Stimulated activated CD8-positive, alpha-beta memory T cell treated with anti-CD3 and anti-CD28 coated beads, Interleukin-7, amount 100 ng/mL, for 48 hours (primary cell): ENCODE measurements at places on chromosomes 7 and 10.

DNA sequence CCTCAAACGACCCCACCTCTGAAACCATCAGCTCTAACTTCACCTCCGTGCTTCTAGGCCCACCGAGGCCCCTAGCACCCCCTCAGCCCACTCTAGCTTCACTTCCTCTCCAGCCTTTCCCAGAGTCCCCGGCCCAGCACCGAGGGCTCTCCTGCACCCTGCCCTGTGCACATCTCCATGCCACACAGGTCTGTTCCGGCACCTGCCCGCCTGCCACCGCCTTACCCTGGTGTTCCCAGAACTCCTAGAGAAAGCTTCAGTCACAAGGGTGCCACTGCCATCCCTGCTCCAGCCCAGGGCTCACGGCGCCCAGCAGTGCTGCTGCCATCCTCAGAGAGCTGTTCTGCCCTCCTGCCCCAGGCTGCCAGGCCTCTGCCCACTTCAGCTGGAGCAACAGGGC is 61.3 kb upstream of the INSIG1 start:
- DNase-seq, result no peak

DNA sequence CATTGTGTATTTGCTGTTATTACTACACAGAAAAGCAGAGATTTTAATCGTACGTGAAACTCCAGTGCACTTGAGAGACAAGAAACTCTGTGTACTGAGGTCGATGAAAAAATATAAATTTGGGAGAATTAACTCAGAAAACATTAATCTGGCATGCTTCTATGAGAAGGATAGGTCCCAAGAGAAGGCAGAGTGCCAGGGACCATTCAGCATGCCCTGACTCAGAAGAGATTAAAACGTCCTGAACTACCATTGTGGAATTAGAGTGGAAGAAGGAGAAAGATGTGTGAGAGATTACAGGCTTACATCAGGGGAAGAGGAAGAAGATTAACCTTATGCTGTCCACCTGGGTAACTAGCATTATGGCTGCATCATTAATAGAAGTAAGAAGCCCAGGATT is 72.4 kb downstream of the REEP3 start:
- DNase-seq, result no peak

- DNase-seq, result no peak
These were observed 19.8 kb downstream of the CCNY start for GRCh38 chr10:35355971-35356724.

DNA sequence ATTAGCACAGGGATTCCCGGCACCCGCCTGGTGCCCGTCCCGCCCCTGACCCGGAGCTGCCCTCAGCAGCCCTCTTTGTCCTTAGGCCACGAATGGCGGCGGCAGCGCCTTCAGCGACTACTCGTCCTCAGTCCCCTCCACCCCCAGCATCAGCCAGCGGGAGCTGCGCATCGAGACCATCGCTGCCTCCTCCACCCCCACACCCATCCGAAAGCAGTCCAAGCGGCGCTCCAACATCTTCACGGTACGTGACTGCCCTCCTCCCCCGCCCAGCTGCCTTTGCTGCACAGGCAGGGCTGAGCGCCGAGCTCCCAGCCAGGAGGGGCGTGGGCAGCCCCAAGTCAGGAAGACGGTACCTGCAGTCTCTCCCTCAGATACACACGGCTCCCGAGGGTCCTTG is 33.6 kb downstream of the AGAP3 start:
- DNase-seq, result no peak

DNA sequence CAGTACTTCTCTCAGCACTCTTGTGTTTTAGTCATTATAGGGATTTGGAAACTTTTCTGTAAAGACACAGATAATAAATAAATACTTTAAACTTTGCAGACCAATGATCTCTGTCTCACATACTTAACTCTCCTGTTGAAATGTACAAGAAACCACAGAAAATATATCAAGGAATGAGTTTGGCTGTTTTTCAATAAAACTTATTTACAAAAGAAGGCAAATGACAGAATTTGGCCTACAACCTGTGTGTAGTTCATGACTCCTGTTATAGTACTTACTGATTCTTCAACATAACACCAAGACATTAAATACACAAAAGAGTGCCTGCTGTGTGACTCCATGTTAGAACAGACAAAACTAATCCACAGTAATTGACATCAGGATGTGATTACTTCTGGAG is 510.0 kb upstream of the PHF14 start:
- no peak for DNase-seq

DNA sequence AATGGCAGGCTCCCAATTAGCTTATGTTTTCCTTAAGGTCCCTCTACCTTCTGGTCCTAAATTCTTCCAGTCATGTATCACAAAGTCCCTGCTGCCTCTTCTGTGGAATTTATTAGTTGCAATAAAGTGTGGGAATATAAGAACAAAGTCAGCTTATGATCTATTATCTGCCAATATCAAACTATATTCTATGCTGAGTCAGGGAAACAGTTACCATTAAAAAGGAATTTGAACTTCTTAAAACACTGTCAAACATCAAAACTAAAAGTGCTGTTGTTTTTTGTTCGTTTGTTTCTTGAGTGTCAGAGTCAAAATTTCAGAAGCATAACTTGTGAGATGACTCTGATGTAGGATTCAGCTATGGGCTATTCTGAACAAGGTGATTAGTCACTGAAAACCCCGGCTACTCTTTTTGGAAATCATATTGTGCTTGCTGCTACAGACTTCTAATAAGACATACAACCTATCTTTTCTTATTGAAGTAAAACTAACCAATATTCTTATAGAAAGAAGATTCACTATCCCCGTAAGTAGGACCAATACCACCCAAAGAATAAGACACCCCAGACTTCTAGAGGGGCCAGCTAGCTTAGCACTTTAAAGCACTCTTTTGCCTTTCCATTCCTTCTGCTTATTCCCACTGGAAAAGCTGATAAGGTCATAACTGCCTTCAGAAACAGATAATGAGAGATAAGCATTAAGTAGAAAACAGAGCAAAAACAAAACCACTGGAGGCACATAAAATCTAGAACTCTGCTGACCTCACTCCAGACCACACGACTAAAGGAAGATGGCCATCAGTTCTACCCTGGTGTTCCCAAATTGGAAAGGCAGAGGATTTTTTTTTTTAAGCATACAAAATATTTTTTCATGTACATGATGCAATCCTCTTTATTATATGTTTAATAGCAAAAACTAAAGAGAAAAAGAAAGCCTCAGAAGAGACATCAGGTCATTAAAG is 370.6 kb downstream of the PARD3 start:
- DNase-seq, result no peak

DNA sequence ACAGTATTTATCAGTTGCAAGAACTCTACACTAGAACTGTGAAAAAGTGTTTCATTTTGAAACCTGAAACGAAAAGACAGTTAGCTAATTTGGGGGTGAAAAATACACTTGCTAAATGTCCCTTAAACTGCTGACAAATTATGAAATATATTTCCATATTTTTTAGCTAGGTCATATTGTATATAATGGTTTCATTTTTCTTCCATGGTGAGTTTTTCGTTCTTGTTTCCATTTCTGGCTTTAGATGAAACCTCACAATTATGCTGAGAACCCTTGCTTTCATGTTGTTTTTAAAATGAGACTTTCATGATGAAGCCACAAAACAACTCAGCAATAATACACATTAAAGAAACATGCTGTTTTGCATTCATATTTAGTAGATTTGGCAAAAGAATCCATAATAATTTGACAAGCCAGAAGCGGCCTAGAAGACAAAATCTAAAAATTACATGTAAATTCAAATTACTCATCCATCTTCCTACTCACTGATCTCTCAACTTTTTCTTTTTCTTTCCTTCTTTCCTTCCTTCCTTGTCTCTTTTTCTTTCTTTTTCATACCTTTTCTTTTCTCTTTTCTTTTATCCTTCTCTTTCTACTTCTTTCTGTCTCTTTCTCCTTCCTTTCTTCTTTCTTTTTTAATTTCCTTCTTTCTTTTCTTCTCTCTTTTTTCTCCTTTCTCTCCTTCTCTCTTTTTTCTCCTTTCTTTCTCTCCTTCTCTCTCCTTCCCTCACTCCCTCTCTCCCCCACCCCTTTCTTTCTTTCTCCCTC is 46.5 kb upstream of the ITGB8 start:
- no peak for DNase-seq

DNA sequence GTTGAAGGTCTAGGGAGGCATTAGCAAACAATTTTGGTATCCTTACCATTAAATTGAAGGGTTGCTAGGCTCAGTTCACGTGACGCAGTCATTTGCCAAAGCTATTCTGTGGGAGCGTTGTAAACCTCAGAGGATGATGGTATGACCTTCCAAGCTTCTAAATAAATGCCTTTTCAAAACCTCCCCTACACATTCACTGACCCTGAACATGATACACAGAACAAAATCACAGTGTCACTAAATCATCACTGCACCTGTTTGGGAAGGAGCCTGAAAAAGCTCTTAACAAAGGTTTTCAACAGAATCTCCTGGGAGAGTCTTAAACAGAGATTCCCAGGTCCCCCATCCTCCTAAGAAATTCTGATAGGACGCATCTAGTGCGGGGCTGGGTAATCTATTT is 13.2 kb upstream of the CCDC172 start:
- DNase-seq, result no peak

DNA sequence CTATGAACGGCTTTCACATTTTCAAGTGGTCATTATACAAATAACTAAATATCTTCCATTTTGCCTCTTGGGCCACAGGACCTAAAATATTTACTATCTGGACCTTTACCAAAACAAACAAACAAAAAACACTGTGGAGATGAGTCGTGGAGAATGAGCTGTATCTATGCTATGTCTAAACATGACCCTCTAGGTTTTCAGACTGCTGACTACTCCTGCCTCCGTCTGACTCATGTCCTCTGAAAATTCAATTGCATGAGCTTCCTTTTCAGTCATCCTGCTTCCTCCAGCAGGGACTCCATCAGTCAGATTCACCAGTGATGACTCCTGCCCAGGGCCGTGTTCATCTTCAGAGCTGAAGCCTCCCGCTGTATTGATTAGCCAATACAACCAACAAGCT is 96.8 kb downstream of the COL28A1 start:
- no peak for DNase-seq
